ENCODE measurements at places on chromosomes 16 and 17.

- DNase-seq = no peak
These were observed 61.4 kb downstream of the SRL start for GRCh38 chr16:4180511-4180910.

- no peak for DNase-seq
These were observed 1.5 kb downstream of the HOXB5 start for GRCh38 chr17:48592057-48592514.

- DNase-seq = no peak
These were observed 53.9 kb upstream of the CRISPLD2 start for GRCh38 chr16:84765616-84766580.

GRCh38 chr17:77451894-77452852, 311.4 kb downstream of the SEC14L1 start:
- no peak for DNase-seq

DNA sequence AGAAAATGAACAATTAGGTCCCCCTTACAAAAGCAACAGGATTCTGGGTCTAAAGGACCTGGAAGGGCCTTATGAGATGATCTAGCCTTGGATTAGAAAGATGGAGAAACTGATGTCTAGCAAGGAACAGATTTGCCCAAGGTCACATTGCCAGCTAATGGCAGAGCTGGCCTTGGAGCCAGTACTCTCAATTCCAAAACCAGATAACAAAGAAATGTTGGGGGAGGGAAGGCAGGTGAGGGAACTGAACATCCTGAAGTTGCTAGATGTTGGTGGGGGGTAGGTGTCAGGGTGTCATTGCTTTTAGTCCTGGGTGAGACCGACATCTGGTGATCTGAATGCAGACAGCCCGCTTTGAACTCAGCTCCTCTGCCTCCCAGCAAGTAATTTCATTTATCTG, 11.3 kb upstream of the ZNF423 start:
- DNase-seq = no peak

DNA sequence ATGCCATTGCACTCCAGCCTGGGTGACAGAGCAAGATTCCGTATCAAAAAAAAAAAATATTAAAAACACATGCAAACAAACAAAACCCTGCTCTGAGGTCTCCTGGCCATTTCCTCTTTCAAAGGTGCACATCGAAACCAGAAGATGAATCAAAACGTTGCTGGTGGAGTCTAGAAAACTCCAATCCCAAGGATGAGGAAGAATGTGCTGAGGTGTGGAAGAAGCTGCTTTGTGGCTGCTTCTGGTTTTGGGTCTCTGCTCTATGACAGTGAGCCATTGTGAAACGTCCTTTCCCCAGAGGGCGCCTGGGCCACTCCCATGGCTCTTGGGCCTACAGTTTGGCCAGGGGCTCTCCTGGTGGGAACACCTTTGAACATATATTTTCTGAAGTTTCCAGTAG, 112.6 kb downstream of the IRF8 start:
- no peak for DNase-seq

GRCh38 chr17:20774472-20775135, 195.1 kb downstream of the CDRT15L2 start:
- DNase-seq = no peak

DNA sequence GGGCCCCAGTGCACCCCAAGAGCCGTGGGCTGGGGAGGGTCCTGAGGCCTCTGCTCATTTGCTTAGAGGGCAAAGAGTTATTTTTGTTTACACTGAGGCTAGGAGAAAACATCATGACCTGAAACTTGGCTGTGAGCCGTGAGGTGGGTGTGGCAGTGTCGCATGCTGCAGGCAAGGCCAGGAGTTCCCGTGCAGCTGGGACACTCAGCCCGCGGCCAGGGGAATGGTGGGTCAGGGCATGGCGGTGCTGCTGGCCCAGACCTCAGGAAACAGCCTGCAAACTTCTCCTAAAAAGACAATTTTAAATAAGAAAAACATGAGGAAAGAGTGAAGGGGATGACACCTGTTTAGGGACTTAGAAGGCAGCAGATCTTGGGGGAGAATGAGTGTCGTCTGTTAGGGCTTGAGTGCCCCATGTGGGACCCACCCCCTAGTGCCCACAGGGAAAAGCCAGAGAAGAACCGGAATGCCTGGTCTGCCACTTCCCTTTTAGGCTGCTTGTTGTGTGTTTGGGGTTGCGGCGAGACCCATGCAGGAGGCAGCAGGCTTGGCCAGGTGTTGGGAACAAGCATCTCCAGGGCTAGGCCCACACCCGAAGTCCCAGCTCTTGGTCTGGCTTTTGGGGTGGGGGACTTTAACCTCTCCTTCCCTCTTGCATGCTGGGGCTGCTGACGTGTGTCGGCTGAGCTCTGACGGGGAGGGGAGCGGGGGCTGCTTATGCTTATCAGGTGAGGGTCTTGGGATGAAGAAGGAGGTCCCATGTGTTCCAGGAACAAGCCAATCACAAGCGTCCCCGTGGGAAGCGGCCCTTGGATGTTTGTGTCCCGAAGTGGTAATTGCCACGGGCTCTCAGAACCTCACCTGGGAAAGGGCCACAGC, 80.9 kb upstream of the GNG13 start:
- no peak for DNase-seq

All from activated CD4-positive, alpha-beta memory T cell treated with anti-CD3 and anti-CD28 coated beads, Interleukin-2, amount 10 ng/mL, durations not matched to agents 7 days and 5 days (primary cell).